Cerebellum (tissue), 4 donors: ENCODE measurements at places on chromosomes 13 and 19.

- no peak for DNase-seq
Measured at GRCh38 chr13:77207943-77208342, 119.0 kb downstream of the MYCBP2 start.

- DNase-seq, result no peak
Measured at GRCh38 chr13:36764536-36764935, 54.5 kb upstream of the RFXAP start.

GRCh38 chr13:74586847-74587246, 452.6 kb upstream of the KLF12 start:
- no peak for DNase-seq

- no peak for DNase-seq
Measured at GRCh38 chr19:15445807-15446376, 3.9 kb downstream of the WIZ start.

DNA sequence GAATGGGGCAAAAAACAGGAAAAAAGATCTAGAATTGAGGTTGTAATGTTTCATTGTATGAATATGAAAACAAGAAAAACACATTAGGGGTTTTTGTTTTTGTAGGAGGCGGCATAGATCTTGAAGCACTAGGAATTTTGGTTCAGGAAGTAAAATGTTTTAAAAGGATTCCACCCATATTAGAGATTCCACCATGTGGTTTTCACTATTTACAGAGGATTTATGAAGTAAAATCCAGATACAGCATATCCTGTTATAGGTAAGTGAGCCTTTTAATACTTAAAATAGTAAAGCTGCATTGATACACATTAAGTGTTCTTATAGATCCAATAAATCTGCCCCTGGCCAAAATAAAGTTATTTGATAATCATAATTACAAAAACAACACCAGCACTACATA, 61.4 kb downstream of the MICU2 start:
- no peak for DNase-seq

- DNase-seq, result no peak
Measured at GRCh38 chr13:103772576-103772975, 706.4 kb upstream of the SLC10A2 start.

GRCh38 chr13:22812793-22813192, 368.0 kb upstream of the SGCG start:
- no peak for DNase-seq

GRCh38 chr13:100100115-100100879, 11.4 kb downstream of the PCCA start:
- DNase-seq, result no peak

- DNase-seq, result no peak
Measured at GRCh38 chr19:51566489-51567100, 4.5 kb upstream of the ZNF175 start.
